ENCODE measurements at places on chromosomes 7 and 10.

GRCh38 chr10:35435824-35436223, 99.5 kb downstream of the CCNY start:
- no peak for DNase-seq

GRCh38 chr7:108598153-108598552, 28.5 kb downstream of the DNAJB9 start:
- no peak for DNase-seq

GRCh38 chr7:41679566-41679965, 23.3 kb downstream of the INHBA start:
- DNase-seq, result no peak

DNA sequence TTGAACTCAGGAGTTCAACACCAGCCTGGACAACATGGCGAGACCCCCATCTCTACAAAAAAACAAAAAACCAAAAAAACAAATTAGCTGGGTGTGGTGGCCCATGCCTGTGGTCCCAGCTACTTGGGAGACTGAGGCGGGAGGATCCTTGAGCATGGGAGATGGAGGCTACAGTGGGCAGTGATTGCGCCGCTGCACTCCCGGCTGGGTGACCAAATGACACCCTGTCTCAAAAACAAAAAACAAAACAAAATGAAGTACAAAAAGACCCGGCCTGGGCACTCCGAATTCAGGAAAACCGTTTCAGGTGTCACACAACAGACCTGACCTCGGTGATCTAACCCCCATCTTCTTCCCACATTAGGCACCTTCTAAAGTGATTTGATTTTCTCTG, 65.5 kb downstream of the INSIG1 start:
- no peak for DNase-seq

DNA sequence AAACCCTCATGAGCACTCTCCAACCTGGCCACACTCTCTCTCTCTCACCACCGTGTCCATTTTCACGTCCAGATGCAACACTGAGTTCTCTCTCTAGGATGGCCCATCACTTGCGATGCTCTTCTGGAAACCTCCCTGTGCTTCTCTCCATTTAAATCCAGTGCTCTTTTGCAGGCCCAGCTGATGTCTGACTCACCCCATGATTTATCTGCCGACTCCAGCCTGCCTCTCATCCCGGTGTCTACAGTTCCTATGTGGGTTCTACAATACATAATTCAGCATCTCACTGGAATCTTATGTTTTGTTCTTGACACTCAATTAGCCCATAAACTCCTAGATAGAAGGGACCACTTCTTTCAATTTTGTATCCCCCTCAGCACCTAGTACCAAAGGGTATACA, 5.0 kb downstream of the TPK1 start:
- no peak for DNase-seq

DNA sequence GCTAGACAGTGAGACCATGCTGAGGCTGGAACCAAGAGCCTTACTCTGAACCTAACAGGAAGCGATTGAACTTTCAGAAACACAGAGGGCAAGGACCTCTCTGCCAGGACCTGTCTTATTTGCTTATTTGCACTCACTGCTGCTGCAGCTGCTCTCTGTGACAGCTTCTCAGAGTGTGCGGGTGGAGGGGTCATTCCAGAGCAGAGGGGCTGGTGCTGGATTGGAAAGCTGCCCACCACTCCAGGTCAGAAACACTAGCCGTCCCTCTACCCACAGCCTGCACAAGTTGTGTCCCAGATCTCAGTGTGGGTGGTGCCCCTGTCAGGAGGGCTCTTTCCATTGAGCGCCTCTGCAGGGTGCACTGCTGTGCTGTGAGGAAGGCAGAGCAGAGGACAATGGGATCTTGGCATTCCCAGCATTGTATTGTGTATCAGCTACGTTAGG, 126.2 kb downstream of the CCNY start:
- DNase-seq, result peak; percentile 82

- no peak for DNase-seq
Measured at GRCh38 chr10:66832781-66833422, 92.9 kb upstream of the LRRTM3 start.

All from neural progenitor cell (in vitro differentiated cells).